ENCODE measurements at places on chromosomes 5 and 9.

DNA sequence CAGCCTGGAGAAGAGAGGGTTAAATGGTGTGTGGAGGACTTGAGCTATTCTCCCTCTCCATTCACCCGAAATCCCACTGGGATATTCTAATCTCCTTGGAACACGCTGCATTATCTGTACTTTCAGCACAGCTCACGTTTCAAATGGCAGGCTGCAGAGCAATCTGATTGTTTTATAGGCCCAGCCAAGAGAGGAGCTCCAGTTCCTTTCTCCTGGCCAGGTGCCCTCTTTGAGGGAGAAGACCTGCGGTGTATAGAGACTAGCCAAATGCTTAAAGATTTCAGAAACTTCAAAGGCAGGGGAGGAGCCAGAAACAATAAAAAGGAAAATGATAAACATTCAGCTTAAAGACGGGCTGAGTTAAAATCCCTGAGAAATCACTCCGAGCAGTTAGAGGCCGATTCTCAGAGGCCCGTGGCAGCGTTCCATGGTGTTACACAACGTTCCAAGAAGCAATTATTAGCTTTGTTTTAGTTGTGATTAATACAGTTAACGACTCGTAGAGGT, 564.0 kb upstream of the KLF4 start:
- DNase-seq = no peak

- no peak for DNase-seq
These were observed 43.3 kb upstream of the SSBP2 start for GRCh38 chr5:81794226-81794625.

- DNase-seq = no peak
These were observed 714 bp downstream of the SEC24A start for GRCh38 chr5:134649163-134649835.

DNA sequence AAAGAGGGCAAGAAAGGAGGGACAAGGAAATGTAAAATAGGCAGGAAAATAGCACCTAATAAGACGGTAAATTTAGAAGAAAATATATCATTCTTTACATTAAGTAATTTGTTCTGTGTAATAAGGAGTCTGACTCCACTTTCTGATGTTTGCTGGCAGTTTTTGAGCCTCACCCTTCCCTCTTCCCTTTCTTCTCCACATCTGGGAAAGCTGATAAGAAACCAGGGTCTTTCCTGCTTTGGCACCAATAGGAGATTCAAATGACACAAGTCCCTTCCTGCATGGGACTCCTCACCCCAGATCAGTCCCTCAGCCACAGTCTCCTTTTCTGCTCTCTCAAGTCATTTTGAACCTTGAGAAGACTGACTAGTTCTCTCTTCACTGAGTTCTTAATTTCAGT, 31.2 kb upstream of the LECT2 start:
- DNase-seq = no peak

DNA sequence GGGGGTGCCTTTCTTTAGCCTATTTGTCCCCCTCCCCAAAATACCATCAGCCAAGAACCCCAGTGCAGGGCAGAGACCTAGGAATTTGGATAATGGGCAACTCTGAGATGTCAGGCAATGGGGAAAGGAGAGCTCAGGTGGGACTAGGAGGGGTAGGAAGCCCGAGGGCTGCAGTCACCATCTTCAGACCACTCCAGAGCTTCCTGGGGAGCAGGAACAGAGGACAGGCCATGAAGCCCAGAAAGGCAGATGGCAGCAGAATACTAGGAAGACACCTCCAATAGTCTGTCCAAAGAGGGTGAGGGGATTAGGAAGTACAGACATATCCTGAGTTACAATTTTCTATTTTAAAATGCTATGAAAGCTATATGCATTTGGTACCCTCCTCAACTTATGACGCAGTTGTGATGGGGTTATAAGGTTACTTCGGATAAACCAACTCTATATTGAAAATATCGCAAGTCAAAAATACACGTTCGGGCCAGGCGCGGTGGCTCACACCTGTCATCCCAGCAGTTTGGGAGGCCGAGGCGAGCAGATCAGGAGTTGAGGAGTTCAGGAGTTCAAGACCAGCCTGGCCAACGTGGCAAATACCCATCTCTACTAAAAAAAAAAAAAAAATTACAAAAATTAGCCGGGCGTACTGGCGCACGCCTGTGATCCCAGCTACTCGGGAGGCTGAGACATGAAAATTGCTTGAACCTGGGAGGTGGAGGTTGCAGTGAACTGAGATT, 34.6 kb upstream of the IL17B start:
- no peak for DNase-seq

DNA sequence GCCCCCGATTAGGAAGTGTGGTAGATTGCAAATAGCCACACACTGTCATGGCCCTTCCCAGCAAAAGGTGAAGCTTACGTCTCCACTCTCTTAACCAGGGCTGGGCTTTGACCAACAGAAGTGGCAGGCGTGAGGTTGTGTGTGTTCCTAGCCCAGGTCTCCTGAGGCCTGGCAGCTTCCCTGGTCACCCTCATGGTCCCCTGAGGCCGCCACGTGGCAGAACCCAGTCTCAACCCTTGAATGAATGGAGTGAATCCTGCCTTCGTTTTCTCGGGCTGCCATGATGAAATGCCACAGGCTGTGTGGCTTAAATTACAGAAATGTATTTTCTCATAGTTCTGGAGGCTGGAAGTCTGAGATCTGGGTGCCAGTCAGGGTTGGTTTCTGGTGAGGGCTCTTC, 370.4 kb downstream of the IRX2 start:
- no peak for DNase-seq

GRCh38 chr9:18127499-18127875, 346.5 kb upstream of the ADAMTSL1 start:
- no peak for DNase-seq

- DNase-seq = no peak
These were observed 72.3 kb downstream of the XRCC4 start for GRCh38 chr5:83149671-83150070.

DNA sequence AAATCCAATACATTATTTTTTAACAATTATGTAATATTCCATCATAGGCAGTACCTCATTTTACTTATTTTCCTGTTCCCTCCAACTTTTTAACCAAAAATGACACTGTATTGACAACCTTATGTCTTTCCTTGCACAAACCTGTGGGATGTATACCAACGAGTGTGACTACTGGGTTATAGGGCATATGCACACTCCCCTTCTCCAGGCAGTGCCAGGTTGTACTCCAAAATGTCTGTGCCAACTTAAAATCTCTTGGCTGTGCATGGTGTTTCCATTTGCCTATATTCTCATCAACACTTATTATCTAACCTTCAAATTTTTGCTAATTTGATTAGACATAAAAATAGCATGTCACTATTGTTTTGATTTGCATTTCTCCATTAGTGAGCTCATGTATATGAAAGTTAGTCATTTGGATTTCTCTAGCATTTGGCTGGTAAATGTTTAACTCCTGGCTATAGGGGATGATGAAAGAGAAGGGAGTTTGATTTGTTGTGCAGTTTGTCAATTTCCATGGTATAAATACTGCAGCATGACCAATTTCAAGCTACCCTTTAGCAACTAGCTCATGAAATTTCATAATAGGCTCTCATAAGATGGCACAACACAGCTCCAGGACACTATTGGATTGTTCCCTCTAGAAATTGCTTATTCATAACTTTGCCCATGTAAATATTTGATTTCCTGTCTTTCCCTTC, 129.9 kb downstream of the BAAT start:
- no peak for DNase-seq

DNA sequence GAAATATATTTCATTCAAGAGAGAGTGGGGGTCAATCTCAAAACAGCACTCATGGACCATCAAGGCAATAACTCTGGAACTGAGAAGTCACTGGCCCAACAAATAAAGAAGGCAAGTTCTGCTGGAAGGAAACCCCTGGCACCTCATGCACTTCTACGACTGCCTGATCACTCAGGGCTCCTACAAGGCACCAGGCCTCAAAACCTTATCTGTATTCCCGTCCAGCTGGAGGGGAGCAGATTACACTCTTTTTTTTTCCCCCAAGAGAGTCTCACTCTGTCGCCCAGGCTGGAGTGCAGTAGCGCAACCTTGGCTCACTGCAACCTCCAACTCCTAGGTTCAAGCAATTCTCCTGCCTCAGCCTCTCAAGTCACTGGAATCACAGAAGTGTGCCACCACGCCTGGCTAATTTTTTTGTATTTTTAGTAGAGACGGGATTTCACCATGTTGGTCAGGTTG, 49.9 kb downstream of the P4HA2 start:
- DNase-seq = no peak

DNA sequence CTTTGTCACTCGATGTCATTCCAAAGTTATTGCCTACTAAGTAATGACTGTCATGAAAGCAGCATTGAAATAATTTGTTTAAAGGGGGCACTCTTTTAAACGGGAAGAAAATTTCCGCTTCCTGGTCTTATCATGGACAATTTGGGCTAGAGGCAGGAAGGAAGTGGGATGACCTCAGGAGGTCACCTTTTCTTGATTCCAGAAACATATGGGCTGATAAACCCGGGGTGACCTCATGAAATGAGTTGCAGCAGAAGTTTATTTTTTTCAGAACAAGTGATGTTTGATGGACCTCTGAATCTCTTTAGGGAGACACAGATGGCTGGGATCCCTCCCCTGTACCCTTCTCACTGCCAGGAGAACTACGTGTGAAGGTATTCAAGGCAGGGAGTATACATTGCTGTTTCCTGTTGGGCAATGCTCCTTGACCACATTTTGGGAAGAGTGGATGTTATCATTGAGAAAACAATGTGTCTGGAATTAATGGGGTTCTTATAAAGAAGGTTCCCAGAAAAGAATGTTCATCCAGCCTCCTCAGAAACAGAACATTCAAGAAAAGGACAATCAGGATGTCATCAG, 11.3 kb downstream of the TLR4 start:
- DNase-seq = no peak

- DNase-seq = no peak
These were observed 7.5 kb upstream of the PRSS3 start for GRCh38 chr9:33787839-33788238.

DNA sequence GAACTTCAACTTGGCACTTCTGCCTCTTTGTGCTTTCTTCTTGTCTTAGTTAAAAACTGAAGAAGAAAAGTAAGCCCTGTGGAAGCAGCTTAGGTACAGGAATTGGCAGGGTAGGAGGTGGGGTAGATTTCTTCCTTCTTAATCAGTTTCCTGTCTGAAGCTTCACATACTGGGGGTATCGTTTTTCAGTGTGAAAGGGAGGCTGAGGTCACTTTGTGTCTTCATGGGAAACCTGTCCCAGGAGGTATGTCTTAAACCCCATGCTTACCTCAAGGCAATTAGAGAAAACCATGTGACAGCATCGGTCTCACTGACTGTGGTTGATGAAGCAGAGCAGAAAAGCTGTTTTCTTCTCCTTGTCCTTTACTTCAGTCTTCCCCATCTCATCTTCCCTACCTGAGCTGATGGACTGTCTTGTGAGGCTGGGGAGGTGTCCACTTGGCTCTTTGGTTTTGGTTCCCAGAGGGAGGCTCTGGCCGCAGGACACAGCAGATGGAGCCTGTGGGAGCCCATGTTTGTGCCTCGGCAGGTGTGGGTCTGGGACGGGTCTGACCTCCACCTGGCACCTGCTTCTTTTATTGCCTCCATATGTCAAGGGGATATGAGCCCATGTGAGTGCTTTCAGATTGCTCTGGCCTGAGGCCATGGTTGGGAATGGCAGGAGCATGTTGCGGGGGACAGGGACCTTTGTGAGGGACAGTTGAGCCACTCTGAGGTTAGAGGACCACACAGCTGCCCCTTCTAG, 47.0 kb downstream of the SH3GL2 start:
- no peak for DNase-seq

DNA sequence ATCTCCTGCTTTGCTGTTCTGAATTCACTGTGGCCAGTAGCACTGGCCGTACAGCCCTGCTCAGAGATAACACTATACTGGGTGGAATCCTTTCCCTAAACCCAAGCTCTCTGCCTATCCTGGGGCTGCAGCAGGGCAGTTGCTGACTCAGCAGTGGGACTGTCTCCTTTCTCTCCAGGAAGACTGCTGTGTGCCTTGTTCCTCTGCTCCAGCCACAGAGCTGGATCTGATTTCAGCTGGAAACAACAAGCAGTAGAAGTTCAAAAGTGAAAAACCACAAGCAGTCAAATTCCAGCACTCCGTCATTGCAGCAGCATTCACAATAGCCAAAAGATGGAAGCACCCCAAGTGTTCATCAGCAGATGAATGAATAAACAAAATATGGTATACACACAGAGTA, 105.0 kb downstream of the FBXL7 start:
- DNase-seq = no peak

DNA sequence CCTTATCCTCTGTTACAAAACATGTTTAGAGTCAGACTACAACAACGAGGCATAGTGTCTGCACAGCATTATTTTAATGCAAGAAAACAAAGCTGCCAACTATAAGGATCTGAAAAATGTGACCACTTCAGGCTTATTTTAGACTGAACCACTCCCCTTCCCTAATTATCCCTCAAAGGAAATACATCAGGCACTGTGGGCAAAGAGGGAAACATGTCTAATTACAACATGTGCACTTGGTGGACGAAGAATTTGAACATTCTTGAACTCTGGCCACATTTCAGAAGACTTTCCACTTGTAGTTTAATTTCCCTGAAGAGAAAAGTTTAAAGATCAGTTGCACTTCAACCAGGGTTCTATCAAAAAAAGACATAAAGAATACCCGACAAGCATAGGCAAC, 3.8 kb downstream of the MTMR12 start:
- no peak for DNase-seq
